ENCODE measurements at places on chromosomes 3 and 15. TPM values are rescaled to one million over a fixed set of nuclear protein-coding genes. Genes with fewer than 3 reads are reported as not detected.

Gene MUSTN1
- 1.8 TPM for total RNA-seq

DNA sequence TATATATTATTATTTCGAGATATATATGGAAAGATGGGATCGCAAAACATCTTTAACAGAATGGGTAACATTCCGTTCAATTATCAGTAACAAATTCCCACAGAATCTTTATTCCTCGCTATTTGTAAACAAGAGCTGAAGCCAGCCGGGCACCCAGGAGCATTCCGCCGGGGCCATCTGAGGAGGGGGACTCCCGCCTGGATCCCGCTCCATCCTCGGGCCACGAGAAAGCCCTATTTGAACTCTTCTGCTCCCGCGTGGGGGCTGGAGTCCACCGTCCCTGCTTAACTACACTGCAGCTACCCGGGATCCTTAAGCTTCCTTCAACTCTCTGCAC lies 687 bp downstream of the GPR176 start:
- no peak for DNase-seq

DNA sequence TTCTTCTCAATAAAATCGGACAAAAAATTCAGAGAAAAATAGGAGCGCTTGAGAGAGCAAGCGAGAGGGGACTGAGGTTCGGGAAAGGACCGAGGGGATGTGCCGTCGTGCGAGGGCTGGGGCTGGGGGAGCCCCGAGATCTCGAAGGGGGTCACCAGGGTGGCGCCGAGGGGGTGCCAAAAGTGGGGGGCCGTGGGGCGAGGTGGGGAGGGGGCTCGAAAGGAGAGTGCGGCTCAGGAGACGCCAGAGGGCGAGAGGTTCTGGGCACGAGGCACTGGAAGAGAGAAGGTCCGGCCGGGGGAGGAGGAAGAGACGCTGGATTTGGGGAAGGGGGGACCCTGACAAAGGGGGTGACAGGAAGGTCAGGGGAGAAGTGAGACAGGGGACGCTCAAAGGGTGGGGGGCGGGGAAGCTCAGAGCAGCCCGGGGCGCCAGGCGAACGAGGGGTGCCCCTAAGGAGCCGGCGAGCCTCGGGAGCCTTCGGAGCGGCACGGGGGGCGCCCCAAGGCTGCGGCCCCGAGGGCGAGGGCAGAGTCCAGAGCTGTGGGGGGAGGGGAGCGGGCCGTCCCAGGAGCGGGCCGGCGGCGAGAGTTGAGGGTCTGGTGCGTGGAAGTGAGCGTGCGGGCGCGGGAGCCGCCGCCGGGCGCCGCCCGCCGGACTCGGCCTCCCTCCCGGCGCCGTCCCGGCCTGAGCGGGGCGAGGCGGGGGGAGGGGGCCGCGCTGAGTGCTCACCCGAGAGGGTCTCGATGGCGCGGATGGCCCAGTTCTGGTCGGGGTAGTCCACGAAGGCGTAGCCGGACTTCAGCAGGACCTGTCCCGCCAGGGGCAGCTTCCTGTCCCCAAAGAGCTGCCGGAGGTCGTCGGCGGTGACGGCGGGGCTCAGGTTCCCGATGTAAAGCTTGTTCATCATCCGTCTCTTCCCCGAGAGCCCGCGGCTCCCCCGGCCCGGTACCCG lies 514 bp downstream of the IGF2BP2 start:
- peak; percentile 73 for DNase-seq

Gene DNASE1L3
- total RNA-seq, result not detected

GRCh38 chr3:115916866-115917265 lies 293.6 kb downstream of the GAP43 start:
- no peak for DNase-seq

DNA sequence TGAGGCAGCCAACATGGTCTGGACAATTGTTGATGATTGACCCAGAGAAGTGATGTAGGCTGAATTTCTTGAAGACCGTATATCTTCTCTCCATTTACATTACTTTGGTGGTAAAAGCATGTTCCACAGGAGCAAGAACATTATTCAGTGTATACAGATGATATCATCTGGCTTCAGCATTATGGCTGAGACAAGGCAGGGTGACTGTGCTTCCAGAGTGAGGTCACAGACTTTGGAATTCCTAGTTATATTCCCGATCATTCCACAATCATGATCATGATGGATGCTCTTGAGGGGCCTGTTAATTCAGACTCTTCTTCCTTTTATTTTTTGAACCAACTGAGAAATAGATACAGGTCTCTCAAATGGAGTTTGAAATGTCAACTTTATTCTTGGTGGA lies 19.0 kb downstream of the PLS1 start:
- DNase-seq, result no peak

DNA sequence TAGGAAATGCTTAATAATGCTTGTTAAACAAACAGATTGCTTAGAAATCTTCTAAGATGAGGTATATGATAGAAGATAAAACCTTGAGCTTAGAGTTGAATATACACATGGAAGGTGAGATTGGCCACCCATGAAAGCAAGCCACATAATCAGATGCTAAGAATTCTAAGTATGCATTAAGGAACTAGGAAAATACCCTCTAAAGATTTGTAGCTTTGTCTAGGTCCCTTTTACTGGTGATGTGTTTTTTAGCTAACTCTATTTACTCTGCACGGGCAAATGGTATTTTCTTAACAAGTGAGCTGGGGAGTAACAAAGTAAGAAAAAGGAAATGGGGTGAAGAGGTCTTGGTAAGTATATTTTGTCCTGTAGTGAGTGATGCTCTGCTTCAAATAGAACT lies 310.3 kb downstream of the OXSM start:
- DNase-seq, result no peak

DNA sequence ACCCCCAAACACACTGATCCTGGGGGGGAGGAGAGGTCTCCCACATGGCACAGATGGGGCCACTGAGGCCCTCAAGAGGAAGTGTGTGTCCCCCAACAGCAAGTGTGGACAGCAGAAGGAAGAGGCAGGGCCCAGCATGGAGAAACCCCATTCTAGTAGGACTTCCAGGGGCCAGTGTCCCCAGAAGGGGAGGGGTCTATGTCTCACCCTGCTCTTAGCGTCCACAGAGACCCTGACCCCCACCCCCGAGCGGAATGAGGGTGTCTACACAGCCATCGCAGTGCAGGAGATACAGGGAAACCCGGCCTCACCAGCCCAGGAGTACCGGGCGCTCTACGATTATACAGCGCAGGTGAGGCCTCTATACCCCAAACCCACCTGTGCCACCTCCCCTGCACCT lies 35.3 kb downstream of the TSPAN3 start:
- peak; percentile 62 for DNase-seq

DNA sequence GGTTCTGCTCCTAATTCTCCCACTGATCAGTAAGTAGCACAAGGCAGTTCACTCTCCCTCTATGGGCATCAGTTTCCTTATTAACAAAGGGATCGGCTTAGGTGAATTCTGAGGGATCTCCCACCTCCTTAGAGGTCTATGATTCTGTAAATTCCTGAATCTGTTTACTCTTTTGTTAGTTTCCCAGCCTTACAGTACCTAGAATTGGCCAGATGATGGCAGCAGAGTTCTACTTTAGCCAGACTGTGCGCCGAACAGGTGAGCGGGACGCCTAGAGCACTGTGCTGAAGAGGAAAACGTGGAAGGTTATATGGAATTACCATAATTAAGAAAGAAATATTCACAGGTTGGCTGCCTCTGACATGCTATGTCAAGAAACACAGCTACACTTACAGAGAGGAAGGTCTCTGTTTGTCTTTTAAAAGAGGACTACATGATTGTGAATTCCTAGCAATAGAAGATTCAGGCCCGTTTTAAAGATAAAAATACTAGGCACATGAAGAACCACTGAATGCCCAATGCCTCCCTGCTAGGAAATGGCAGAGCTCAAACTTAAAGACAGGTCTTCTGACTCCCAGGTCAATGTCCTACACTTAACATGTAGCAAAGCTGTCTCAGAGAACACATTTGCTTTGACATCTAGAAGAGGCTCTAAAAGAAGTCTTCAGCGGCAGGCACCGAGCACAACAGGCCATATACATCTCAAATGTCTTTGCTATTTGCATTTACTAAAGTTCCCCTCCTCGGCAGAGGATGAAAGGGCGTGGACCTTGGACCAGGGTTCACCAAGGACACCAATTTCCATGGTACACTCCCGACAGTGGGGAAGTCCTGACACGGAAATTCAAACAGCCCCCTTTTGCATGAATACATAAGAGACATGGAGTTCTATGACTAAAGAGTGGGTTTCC lies 259.9 kb downstream of the FGF12 start:
- no peak for DNase-seq

GRCh38 chr3:151539599-151539998 lies 78.7 kb upstream of the IGSF10 start:
- no peak for DNase-seq

Gene SH2D7
- total RNA-seq, result not detected

DNA sequence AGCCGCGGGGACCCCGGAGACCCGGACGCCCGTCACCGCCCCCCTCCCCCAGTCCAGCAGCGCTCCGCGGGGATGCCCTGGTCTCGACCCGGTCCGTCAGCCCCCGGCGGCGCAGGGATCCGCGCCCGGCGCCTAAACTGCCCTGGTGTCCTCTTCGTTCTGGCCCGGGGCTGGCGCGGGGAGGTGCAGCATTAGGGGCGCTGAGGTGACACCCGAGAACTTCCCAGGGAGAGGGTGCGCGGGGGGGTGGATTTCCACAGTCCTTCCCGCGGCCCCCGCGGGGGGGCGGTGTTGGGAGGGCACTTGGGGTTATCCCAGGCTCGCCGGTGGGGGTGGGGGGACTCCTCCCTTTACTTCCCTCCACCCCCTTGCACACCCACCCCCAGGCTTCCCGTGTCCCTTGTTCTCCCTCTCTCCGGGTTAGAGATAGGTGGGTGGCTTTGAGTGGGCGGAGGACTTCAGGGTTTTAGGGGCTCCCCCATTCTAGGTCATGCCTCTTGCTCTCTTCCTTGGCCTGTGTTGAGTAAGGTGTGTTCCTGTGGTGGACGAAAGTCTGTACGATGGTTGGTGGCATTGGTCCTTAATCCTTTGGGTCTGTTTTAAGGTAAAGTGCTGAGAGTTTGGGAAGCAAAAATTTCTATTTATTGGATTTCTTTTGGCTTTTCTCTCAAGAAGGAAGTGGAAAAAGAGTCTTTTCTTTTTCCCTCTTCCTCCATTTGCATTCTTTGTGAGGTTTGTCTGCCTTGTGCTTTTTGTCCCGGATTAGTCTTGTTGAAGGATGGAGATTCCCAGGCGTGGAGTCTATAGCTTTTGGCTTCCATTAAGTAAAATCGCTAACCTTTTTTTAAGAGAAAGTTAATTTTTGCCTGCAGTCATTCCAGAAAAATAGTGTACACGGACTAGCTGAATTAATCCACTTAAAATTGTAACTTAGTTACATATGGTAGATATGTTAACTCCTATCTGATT lies 811 bp downstream of the SKIL start:
- DNase-seq, result peak; percentile 84

DNA sequence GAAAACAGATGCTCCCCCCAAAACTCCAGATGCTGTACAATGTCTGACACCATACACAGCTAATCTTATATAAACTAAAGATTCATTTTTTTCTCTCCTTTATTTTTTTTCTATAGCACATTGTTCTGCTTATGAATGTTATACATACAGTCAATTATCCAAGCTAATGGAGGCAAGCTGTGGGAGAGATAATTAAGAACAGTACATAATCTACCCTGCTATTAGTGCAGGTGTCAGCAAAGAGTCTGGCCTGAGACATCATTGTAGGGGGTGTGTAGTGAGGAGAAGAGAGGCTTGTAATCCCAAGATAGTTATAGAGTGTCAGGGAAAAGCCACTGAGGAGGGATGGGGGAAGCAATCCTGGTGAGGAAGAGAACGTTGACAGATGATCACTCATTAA lies 25.4 kb upstream of the CHMP2B start:
- no peak for DNase-seq

GRCh38 chr3:127168271-127168670 lies 24.7 kb upstream of the PRR23E start:
- DNase-seq, result no peak

GRCh38 chr3:155502630-155503029 lies 209.1 kb upstream of the STRIT1 start:
- no peak for DNase-seq

DNA sequence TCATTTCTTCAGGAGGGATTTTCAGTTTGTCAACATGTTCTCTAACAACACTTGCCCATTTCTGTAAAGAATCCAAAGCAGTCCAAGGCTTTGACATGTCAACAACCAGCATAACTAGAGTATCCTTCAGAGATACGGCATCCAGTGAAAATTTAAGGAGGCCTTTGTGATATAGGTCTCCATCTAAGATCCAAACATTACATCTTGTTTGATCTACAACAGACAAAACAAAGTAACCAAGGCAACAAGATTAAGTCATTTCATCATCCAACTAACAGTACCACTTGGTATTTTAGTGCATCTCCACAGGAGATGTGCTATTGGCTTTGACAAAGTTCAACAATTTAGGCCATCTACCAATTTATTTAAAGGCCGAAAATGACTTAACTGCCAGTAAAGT lies 25.8 kb downstream of the DYNC1LI1 start:
- no peak for DNase-seq

Gene CLDN18
- total RNA-seq, result 7.3 TPM

DNA sequence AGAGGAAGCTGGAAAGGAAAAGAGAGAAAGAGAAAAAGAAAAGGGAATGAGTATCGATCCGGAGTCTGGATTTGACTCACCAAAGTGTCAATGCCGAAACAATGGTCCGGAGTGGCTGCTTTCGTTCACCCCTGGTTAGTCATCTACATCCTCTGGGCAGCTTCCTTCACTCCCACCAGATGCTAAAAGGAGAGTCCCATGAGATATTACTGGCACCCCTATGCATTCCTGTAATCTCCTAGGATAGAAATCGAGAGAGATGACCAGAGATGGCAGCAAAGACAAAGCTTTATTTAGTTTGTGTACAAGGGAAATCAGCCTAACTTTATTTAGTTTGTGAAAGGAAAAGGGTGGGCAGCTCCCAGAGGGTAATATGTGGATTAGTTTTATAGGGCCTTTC lies 622.2 kb downstream of the ZPLD1 start:
- DNase-seq, result no peak

DNA sequence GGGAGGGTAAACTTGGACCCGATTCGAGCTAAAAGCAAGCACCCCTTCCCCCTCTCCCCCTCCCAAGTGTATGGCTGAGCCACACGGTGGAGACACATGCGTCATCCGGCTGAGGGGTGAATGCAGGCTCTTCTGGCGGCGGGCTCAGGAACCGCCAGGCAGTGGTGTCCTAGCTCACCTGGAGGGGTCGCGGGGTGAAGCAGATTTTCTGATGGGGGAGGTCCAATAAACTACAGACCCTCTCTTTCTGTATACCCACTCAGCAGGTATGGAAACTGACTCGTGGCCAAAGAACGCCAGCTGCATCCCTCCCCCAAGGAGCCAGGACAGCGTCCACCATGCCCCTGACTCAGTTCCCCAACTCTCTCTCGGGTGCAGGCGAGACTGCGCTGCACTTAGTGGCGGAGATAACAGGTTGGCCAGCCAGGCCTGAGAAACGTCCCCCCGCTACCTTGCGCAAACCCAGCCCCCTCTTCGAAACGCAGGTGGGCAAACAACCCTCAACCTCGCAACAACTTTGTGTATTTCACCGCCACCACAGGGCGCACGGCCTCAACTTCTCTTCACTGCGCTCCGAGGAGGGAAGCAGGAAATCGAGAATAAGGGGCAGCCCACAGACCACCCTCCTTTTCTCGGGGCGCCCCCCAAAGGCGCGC lies 1.3 kb downstream of the MAGI1 start:
- no peak for DNase-seq

GRCh38 chr3:41464401-41464800 lies 265.1 kb downstream of the CTNNB1 start:
- no peak for DNase-seq
